ENCODE measurements at places on chromosomes 7 and 10.
A peak's percentile ranks its signal among the peaks of the same experiment; 100 is the strongest.

- no peaks in the 10 kb centered on the region for H3K27me3 ChIP-seq
- H3K27ac ChIP-seq = no peak overlapping the region
- DNase-seq = no peak
- no peaks in the 10 kb centered on the region for H3K36me3 ChIP-seq
- H3K4me1 ChIP-seq = no peaks in the 10 kb centered on the region
- no peak overlapping the region for H3K4me3 ChIP-seq
Measured at GRCh38 chr7:106883456-106884026, 18.5 kb downstream of the PIK3CG start.

GRCh38 chr10:91536111-91536510 is 96.8 kb downstream of the PPP1R3C start:
- H3K4me1 ChIP-seq = no peaks in the 10 kb centered on the region

GRCh38 chr7:47513741-47514241 is 68.1 kb downstream of the TNS3 start:
- no peak for DNase-seq
- H3K27me3 ChIP-seq = no peaks in the 10 kb centered on the region
- no peaks in the 10 kb centered on the region for H3K4me1 ChIP-seq

DNA sequence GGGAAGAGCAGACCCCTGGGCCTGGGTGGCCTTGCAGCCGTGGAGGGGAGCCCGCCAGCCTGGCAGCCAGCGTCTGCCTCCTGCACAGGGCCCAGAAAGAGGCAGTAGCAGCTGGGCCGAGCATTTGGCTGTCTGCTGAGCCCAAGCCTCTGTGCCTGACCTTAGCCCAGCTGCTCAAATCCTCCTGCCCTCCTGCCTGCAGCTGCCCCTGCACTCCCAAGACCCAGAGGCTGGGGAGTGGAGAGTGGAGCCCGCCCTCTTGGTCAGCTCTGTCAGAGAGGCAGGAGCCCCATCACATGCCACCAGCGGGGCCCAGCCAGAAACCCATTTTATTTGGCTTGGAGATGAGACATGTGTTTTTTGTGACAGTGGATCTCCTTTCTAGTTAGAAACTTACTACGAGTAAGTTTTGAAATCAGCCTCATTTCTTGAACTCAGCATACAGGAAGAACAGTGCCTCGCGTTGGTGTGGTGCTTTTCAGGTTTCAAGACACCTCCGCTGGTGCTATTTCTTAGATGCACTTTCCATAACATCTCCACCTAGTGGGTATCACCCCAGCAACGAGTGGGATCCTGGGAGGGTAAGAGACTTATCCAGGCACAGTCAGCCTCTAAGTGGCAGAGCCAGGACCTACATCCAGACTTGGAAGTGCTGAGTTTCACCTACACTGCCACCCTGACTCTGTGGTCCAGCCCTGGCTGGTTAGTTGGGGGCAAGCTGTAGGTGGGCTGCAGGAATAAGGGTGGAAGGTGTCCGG is 477.1 kb downstream of the RPS24 start:
- no peak overlapping the region for H3K27ac ChIP-seq
- no peaks in the 10 kb centered on the region for H3K36me3 ChIP-seq
- H3K4me3 ChIP-seq = no peak overlapping the region

DNA sequence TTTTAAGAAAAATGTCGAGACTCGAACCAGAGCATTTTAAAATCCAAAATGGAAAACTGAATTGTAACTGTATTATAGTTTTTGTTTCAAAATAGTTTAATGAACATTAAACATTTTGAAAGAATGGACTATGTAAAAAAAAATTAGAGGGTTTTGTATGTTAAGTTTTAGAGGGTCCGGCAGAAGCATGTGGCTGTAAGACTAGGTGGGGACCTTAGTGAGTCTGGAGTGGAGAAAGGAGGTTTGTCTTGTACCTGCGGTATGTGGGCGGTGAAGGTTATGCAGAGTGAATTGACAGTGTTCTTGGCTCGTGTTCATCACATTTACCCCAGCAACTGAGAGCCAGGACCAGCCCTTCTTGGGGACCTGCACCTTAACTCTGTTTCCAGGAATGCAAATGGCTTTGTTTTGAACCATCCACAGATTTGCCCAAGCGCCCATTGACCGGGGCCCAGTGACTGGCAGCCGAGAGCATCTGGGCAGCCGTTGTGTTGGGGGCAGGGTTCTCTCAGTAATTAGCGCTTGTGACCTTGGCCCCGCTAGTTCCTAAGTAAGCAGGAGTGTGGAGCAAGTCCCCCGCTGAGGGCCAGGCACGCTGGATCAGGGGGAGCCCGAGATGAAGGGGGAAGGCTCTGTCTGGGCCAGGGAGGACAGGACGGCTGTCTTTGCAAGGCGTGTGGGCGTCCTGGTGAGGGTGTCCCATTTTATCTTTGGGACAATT is 1.4 kb upstream of the KLF6 start:
- no peaks in the 10 kb centered on the region for H3K27me3 ChIP-seq
- H3K4me3 ChIP-seq = peak overlapping the region; percentile 79
- H3K36me3 ChIP-seq = peaks cover 2% of the 10 kb centered on the region
- H3K4me1 ChIP-seq = no peaks in the 10 kb centered on the region
- no peak for DNase-seq

All from aorta (tissue), 5 donors.